ENCODE measurements at places on chromosomes 5 and 9.

- no peak for DNase-seq
These were observed 95.5 kb upstream of the PTPN3 start for GRCh38 chr9:109593612-109594011.

- no peak for DNase-seq
These were observed 305.0 kb upstream of the IRX4 start for GRCh38 chr5:2187687-2188086.

DNA sequence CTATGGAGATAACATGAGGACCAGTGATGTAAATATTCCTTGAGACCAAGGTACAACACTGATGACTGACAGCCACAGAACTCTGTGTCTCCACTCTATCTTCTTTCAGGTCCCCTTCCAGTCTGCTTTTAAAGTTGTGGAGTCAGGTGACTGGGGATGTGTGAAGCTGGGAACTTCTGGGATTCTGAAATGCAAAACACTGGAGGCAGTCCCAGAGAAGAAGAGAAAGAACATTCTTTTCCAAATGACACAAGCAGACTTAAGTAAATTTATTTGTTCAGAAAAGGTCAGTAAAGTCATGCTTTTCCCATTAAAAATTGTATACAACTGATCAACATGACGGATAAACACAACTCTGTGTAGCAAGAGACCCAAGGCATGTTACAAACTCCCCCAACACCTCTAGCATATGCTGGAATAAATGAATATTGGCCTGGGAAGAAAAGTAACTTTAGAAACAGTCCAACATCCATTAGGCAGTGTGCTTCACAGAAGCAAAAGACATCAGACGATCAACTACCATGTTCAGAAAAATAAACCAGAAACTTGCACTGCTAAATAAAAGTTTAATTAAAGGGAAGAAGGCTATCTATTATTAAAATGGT, 92.4 kb upstream of the IFNK start:
- DNase-seq: no peak

DNA sequence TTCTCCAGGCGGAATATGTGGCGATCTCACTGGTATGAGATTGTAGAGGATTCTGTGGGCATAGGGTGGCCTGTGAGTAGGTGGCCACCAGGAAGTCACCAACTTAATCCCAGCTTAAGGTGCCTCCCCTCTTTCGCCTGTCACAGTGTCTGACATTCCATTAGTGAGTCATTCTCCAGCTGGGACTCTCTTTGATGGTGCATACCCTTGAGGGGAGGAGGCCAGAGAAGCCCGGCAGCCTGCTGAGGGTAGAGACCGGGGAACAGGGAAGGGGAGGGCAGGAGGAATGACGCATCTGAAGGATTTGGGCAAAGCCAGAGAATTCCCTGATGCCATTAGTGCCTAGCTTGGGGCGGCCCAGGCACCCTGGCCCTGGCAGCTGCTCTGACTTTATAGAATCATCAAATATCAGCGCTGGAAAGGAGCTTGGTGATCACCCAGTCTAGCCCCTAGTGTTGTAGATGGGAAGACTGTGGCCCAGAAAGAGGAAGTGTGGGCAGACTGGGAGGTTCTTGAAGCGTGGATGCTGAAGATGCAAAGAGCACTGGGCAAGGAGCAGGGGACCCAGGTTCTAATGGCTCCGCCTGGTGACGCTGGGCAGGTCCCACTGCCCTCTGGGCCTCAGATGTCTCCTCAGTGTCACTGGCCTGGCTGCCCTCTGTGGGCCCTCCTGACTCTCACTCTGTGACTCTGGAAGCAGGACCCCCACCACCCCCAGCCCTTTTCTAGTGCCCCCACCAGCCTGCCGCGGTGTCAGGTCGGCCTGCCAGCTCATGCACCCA, 41.4 kb downstream of the DAB2IP start:
- no peak for DNase-seq

DNA sequence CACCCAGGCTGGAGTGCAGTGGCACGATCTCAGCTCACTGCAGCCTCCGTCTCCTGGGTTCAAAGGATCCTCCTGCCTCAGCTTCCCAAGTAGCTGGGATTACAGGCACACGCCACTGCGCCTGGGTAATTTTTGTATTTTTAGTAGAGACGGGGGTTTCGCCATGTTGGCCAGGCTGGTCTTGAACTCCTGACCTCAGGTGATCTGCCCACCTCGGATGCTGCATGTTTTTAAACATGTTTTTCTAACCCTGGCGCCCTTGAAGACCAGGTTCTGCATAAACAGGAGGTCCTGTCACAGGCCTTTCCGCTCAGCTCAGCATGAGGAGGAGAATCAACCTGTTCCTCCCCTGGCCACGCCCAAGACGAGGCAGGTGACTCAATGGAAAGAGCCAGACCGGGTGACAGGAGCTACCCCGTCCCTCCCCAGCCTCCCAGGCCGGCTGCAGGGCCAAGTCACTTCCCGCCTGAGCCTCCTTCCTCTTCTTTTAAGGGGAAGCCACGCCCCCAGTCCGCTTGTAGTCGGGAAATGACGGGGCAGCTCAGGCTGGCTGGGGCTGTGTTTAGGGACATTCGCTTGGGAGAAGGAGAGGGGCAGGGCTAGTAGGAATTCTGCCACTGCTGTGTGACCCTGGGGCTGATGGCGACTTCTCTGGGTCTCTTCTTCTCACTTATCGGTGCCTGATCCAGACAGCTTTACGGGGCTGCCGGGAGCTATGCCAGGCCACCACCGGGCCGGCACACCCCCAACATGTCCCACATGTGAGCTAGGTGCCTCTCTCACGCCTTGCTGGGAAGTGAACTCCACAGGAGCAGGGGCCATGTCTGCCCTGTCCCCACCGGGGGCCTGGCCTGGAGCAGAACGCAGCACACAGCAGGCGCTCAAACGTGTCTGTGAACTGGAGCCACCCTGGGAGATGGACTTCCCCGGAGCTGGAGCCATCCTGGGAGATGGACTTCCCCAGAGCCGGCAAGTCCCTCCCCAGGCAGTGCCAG, 6.1 kb downstream of the NOTCH1 start:
- DNase-seq: peak; percentile 91

DNA sequence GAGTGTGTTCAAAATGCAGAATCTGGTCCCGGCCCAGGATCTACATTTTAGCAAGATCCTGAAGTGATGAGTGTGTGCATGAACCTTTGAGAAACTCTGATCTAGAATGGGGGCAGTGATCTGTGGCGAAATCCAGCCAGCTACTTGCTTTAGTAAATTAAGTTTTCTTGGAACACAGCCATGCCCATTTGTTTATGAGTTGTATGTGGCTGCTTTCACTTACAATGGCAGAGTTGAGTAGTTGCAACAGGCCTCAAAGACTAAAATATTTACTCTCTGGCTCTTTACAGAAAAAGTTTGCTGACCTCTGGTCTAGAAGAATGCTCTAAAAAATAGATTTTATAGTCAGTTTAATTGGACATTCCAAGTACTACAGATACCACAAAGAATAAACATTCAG, 588.3 kb downstream of the BNC2 start:
- DNase-seq: no peak

DNA sequence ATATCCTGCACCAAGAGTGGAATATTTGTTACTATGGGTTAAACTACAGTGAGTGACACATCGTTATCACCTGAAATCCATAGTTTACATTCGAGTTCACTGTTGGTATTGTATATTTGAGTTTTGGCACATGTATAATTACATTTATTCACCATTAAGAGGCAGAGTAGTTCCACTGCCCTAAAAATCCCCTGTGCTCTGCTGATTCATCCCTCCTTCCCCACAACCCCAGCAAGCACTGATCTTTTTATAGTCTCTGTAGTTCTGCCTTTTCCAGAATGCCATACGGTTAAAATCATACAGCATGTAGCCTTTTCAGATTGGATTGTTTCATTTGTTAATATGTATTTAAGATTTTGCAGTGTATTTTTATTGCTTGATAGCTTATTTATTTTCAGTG, 495.2 kb downstream of the DIRAS2 start:
- no peak for DNase-seq

- DNase-seq: no peak
These were observed 11.7 kb upstream of the CFAP157 start for GRCh38 chr9:127694890-127695720.

- no peak for DNase-seq
These were observed 94.9 kb downstream of the HTR4 start for GRCh38 chr5:148559461-148559860.

GRCh38 chr9:14932231-14932630, 22.0 kb upstream of the FREM1 start:
- no peak for DNase-seq

DNA sequence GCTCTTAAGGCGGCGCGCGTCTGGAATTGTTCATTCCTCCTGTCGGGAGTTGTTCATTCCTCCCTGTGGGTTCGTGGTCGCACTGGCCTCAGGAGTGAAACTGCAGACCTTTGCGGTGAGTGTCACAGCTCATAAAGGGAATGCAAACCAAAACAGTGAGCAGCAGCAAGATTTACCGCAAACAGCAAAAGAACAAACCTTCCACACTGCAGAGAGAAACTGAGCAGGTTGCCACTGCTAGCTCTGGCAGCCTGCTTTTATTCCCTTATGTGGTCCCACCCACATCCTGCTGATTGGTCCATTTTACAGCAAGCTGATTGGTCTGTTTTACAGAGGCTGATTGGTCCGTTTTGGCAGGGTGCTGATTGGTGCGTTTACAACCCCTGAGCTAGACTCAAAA, 1365.3 kb upstream of the WWC1 start:
- DNase-seq: no peak

DNA sequence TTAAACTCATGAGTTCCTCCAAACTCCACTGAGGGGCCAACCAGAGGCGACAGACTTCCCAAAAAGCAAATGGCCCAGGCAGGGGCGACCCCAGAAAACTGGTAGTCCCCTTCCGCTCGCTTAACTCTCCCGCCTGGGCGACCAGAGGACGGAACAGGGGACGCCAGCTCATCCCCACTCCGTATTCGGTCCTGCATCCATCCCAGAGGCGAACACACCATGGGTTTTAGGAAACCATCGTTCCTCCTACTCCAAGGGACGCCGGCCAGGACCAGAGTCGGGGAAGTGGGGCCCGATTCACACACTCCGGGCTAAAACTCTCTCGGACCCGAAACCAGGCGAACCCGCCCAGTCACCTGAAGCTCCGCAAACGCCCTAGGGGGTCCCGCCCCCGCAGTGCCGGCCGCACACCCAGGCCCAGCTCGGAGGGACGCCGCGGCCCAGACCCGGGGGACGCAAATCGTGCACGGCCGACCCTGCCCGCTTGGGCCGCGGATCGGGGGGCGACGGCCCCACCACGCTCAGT, 478 bp downstream of the TEX10 start:
- DNase-seq: peak; percentile 30

DNA sequence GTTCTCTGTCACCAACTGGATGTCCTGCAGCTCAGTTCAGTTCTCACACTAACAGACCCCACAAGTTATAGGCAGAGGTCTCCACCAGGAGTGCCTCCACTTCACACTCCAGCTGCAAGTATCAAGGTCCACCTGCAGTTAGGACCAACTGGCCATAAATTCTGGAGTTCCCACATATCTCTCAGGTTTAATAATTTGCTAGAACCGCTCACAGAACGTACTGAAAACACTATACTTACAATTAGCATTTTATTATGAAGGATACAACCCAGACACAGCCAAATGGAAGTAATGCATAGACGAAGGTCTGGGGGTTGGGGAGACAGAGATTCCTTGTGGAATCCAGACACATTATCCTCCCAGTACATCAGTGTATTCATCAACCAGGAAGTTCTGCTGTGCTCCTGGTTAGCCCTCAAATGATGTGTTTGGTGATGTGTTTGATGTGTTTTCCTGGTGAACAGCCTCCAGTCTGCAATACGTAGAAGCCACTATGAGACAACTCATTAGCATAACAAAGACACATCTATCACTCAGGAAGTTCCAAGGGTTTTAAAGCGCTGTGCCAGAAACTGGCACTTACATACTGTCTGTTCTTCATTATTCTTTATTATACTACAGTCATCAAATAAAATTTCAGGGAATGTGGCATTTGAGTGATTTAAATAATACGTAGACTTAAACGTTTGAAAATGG, 25.4 kb downstream of the OGN start:
- no peak for DNase-seq

- no peak for DNase-seq
These were observed 11.8 kb downstream of the ELL2 start for GRCh38 chr5:95949810-95950209.

- no peak for DNase-seq
These were observed 636.5 kb downstream of the TLE1 start for GRCh38 chr9:81052846-81053245.

GRCh38 chr5:68657055-68657961, 436.5 kb upstream of the SLC30A5 start:
- DNase-seq: no peak

GRCh38 chr9:38345851-38346755, 46.4 kb upstream of the ALDH1B1 start:
- no peak for DNase-seq

GRCh38 chr9:131046093-131046380, 37.1 kb downstream of the LAMC3 start:
- no peak for DNase-seq

DNA sequence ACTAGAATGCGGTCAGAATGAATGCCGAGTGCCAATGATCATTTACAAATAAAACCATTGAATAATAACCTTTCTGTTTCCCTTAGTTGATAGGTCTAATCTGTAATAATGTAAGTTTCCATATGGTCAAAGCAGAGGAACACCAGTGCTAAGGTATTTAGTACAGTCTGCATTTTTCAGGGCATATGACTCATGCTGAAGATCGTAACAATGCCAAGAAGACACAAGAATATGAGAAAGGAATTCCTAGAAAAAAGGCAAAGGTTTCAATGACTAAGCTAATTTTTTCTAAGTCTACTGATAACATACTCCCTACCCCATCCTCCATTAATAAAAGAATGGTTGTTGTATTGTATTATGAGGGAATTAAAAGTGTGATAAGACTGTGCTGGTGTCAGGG, 2.8 kb downstream of the OR1L8 start:
- no peak for DNase-seq

GRCh38 chr5:147534172-147534951, 24.5 kb upstream of the DPYSL3 start:
- no peak for DNase-seq

GRCh38 chr5:89968958-89969381, 440.6 kb downstream of the CETN3 start:
- DNase-seq: no peak

GRCh38 chr9:124220946-124221451, 36.8 kb upstream of the NEK6 start:
- DNase-seq: no peak

DNA sequence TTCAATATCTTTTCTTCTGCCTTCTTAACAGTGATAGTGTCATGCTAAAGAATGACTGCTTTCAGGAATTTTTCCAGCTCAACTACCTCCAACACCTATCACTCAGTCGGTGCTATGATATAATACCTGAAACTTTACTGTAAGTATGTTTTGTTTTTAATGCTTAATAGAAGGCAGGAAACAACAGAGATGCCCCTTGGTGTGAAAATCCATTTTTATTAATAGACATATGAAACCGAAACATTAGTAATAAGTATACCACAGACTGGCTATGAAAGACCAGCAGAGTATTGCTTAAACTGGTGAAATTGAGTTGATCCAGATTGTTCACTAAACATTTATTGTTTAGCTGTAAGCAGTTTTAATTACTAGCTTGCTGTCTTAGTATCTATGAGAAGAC, 25.2 kb downstream of the SKP2 start:
- DNase-seq: no peak
